Hematopoietic multipotent progenitor cell (in vitro differentiated cells): ENCODE measurements at places on chromosomes 5 and 9.

DNA sequence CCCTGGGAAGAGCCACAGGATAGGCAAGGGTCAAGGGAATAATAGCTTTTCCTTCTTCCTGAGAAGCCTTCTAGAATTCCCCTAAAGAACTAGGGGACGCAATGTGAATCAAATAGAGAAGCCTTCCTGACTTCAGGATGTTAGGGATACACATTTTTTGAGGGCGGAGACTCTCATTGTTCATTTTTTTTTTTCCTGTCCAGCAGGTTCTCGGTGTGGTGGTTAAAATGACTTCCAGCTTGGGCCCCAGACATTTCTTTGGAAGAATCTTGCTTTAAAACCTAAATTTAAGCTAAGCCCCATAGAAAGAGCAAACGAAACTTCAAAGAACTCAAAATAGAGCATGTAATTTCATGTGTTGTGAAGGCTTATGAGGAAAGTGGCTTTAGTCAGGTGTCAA is 80.8 kb downstream of the IQGAP2 start:
- no peak for DNase-seq

DNA sequence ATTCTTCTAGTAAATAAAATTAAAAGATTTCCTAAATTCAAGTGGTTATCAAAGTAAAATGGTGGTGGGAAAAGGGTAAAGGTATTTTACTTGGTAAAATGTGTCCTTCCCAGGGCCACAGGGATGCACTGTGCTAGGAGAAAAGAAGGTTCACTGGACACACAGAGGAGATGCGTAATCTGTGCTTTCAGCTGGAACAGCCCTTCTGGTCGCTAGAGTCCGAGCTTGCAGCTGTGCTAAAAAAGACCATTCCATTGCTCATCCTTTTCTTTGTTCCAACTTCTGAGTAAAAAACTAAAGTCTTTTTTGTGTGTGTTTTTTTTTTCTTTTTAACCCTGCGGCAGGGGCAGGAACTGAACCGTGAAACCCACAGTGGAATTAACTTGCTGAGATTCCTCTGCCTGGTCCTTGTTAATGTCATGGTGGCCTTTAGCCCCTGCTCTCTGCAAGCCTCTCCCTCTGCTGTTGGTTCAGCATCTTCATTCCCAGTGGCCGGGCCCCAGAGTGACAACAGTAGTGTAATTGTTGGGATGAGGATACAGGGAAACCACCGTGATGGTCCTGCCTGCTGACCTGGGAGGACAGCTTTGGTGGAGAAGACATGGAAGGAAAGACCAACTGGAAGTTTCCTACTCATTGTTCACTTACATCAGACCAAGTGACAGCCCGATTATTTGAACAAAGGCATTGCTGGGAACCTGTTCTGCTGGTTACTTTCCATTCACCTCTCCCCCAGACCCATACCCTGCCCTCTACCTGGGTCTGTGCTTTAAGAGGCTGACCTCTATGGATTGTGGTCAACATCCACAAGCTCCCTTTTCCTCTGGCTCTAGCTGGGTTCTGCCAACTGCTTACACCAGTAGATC is 31.9 kb upstream of the FSTL4 start:
- no peak for DNase-seq

DNA sequence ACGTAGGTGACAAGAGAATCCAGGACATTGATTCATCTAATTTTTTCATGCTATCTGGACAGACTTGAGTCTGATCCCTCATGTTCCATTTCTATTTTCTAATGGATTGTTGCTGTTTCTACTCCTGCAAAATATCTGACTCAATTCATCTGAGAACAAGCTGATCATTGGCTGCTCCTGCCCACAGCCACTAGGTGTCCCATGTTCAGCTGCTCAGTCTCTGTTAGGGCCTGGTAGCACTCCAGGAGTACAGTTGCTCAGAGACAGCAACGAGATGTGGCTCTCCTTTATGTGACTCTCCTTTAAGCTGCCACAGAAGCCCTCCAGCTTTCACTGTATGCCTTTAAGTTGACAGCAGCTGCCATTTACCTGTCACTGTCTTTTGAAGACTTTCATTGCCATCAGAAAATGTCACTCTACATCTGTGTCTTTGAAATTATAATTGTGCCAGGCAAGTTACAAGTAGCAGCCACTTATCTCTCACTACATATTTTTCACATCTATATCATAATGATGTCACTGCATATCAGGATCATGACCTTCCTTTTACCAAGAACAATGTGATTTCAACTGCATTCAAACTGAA is 1944.2 kb upstream of the NUDT12 start:
- no peak for DNase-seq

GRCh38 chr5:111169269-111169668 is 54.9 kb upstream of the CAMK4 start:
- no peak for DNase-seq

- no peak for DNase-seq
These were observed 22.7 kb downstream of the ANXA2R start for GRCh38 chr5:43017428-43017815.

DNA sequence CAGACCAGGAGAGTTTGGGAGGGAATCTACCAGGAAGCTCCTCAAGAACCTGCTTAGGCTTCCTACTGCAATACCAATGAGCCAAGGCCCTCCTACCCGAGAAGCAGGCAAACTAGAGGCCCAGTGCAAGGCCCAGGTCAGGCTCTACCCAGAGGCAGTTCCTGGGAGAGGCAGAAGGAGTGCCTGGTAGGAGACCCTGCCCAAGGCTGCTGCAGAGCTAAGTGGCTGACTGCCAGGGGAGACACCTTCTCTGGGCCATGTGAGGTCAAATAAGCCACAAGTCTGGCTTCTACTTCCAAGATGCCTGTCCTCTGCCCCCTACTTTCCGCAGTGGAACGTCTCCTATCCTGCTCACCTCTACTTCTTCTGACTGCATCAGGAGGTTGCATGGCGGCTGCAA is 17.8 kb downstream of the ACSL6 start:
- no peak for DNase-seq

DNA sequence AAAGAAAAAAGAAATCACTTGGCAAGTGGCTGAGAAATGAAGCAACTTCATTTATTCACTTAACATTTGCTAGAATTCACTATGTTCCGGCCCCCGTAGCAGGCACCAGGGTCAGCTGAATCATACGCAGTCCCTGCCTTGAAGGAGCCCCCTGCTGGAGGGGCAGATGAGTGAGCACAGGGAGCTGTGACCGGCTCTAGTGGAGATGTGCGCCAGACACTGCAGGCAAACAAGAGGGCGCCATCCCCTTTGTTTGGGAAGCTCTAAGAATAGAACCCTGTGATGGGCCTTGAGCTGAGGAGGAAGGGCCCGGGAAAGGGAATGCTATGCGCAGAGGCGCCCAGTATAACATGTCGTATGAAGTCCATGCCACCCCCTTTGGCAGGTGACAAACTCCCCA is 20.2 kb upstream of the RPL26L1 start:
- peak; percentile 37 for DNase-seq

DNA sequence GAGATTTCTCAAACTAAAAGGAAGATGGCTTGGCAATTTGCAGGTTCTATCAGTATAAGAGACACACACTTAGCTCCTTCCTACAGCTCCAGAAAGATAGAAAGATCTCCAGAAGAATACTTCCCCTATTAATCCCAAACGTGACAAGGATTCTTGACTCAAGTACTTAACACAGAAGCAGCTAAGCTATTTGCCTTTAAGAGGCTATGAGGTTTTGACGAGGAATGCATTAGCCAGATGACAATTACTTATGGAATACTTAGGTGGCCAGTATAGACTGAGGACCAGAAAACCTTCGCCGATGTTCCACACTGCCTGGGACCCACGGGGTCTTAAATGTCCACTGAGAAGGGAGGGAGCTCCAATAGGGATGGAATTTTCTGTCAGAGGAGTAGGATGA is 340.5 kb upstream of the KIF2A start:
- no peak for DNase-seq

GRCh38 chr9:114154600-114155102 is 686 bp upstream of the COL27A1 start:
- DNase-seq: no peak

DNA sequence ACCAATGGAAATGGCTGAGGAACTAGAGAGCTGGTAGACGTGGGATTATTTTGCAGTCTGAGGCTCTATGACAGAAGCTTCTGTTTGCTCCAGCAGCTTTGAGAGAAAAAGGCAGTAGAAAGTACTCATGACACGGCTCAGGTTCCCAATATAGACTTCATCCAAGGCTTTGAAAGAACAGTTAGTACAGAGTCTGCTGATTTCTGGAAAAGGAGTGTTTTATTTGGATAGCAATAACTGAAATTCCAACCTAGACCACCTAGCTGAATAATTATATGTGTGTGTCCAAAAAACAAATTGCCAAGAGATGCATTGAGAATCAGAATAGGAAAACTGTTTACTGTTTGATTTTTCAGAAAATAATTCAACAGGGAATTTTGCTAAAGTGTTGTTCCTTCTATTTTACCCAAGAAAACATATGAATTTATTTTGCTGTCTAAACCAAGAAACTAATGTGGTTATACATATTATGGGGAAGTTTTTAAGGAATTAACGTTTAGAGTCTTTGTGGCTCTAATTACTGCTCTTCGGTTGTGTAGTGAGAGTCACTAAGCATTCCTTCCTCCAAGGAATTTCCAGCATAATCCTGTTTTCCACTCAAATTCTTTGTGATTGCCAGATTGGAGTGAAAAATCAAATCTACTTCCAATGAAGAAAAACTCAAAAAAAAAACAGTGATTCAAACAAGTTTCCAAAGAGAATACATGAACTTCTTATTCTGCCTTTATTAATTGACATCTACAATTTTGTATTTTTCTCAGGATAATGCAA is 18.1 kb upstream of the MTX3 start:
- no peak for DNase-seq

DNA sequence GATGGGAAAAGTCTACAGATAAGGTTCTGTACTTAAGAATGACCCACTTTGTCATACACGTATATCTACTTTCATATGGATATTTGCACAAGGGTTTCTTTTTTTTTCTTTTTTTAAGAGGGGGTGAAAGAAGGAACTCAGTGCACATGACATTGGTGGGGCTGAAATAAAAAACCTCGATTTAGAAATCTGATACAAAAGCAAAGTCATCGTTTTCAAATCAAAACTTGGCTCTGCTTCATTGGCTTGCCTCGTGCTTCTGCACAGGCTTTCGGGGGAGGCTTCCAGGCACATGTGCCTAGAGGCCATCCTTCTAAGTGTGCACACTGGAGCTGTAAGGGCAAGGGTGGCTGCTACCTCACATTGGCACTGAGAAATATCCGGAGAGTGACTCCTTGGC is 31.1 kb downstream of the PTTG1 start:
- no peak for DNase-seq

GRCh38 chr9:126819482-126819881 is 14.6 kb downstream of the ZBTB43 start:
- DNase-seq: no peak

DNA sequence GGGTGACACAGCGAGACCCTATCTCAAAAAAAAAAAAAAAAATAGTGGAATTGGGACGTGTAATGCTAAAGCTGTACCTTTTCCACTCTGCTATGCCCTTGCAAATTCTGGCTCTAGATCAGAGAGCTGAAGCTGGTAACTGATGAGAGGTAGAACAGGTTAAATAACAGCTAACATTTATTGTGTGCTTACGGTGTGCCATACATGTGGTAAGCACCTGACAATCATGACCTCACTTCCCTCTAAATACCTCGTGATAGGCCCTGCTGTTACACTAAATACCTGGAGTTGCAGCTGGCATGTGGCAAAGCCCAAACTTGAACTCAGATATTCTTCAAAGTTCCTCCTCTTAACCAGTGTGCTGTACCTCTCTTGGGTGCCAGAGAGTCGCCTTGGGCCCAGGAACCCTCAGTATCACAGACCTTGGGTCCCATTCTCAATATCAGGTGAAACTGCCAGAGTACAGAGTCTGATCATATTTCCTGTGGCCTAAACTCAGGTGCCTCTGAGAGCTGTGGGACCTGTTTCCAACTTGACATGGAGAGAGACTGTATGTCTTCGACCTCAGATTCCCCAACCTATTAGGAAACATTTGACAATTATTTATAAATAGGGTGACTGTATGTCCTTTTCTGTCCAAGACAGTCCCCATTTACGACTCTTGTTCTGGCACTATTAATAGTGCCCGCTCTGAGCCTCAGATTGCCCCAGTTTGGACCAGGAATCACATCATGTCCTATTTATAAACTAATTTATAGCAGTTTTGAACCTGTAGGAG is 4.8 kb downstream of the ARL10 start:
- DNase-seq: no peak

- no peak for DNase-seq
These were observed 89.6 kb upstream of the LRRTM2 start for GRCh38 chr5:138964647-138965201.

- no peak for DNase-seq
These were observed 13.6 kb downstream of the RNF145 start for GRCh38 chr5:159195775-159196174.

DNA sequence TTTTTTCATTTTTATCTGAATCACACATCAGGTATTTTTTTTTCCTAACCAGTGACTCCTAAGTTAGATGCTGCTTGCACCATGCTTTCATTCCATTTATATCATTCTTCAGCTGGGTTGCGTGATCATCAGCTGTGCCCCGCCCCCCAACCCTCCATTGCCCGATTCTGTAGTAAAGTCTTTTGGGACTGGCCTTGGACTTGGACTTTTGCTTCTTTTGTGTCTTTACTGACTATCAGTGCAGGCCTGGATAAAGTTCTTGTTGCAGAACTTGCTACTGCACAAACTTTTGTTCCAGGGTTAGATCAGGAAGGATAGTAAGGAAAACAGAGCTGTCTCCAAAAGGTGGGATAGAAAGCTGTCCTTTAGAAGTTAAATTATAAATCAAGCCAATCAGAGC is 38.5 kb downstream of the SLC22A5 start:
- DNase-seq: no peak

- no peak for DNase-seq
These were observed 125.8 kb upstream of the ZNF366 start for GRCh38 chr5:72633041-72633445.

GRCh38 chr5:15290953-15291352 is 209.0 kb upstream of the FBXL7 start:
- no peak for DNase-seq

DNA sequence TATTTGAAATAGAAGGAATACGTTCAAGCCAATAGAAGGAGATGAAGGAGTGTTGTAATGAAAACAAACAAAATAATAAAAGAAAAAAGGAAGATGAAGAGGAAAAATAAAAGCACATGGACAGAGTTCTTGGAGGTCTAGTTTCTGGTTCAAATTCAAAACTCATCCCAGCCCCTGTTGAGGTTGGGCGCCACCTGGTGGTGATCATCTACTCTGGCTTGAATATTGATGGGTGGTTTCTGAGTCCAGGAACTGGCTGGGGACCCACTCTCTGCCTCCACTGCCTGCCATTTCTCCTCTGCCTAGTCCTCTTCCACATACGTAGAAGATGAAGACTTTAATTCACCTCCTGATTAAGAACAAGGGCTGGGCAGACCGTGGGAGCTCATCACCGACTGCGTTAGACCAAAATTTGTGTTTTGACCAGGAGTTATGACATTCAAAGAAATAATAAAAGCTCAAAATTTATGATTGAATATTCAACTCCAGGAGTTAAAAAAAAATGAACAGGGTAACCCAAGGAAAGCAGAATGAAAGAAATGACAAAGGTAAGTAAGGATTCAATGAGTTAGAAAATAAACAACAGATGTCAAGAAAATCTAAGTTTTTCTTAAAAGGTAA is 99.0 kb upstream of the SLC1A3 start:
- peak; percentile 67 for DNase-seq
